Brain pericyte (primary cell): ENCODE measurements at places on chromosomes 3 and 15.

- no peak for DNase-seq
Observed at GRCh38 chr3:10646531-10647335, 141.3 kb upstream of the ATP2B2 start.

- DNase-seq: no peak
Observed at GRCh38 chr15:70096215-70097062, 1.3 kb downstream of the TLE3 start.

DNA sequence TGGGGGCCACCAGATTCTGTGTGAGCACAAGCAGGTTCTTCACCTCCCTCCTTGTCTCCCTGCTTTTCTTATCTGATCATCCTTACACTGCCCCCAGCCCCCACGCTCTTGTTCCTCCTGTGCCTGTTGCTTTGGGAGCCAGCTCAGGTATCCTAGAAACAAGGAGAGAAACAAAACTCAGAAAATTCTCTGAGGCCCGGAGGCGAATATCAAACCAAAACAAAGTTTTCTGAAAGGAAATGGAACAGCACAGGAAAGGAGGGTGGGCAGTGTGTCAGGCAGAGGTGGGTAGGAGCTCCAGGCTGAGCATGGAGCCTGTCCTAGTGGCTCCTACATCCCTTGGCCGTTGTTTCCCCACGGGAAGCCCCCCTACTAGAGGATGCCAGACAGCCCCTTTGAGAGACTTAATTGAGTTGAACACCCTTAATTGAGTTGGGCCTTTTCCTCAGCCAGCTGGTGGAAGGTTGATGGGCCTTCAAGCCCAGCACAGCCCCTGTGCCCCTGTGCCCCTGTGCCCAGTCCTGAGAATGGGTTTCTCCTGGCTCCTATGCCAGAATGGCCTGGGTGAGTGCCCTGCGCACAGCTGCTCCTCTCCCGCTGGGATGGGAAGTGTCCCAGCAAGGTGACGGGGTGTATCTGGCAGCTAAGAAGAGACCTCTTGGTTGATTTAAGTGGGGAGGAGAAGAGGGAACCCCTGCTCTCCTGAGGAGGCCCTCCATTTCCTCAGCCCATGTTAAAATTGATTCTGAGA is 22.8 kb upstream of the JMJD7 start:
- no peak for DNase-seq

DNA sequence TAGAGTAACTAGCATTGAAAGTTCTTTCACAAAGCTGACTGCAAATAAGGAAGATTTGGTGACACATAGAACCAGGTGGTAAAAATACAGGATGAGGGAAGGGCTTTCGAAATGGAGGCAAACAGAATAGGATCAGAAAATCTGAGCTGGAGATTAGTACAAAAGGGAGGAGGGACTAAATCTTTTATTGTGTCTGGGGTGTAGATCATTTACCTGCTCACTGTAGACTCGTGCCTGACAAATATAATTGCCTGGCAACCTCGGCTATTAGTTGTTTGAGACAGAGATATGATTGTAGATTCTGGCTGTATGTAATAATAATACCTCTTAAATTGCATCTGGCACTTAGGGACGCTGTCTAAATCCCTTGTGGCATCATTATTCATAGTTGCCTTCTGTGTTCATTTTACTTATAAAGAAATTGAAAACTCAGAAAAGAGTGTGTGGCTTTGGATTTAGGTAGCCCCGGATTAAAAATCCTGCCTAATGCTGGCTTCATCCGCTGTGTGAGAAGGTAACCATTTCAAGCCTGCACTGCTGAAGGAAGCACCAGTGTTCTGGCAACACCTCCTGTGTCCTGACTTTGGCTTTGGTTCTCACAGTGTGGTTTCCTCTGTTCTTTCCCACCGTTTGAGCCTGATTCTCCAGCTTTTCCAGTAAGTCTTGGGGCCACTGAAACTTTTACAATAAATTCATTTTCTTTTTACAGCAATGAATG is 25.0 kb upstream of the GPR160 start:
- no peak for DNase-seq

- DNase-seq: no peak
Observed at GRCh38 chr3:194957743-194958240, 272.1 kb downstream of the FAM43A start.

DNA sequence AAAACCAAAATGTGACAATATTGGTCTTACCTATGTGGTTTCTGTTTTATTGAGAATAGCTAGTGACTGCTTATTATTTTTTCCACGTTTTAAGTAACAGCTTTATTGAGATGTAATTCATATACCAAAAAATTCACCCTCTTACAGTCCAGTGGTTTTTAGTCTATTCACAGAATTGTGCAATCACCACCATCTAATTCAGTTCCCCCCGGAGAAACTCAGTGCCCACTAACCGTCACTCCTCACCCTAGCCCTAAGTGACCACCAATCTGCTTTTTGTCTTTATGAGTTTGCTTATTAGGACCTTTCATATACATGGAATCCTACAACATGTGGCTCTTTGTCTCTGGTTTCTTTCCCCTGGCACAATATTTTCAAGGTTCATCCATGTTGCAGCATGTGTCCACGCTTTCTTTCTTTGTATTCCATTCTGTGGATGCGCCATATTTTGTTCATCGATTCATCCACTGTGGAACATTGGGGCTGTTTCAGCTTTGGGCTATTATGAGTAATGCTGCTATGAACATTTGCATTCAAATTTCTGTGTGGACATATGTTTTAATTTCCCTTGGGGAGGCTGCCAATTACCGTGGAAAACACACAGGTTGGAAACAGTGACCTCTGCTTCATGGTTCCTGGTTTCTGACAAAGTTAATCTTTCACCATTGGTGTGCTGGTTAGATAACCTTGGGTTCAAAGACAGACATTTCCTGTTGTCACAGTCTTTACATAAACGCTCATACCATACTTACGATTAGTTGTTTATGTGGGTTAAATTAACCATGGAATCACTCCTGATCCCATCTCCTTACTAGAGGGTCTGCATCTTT is 3.2 kb upstream of the BCL2L10 start:
- DNase-seq: no peak

- DNase-seq: no peak
Observed at GRCh38 chr3:133930341-133930933, 34.8 kb upstream of the RAB6B start.

DNA sequence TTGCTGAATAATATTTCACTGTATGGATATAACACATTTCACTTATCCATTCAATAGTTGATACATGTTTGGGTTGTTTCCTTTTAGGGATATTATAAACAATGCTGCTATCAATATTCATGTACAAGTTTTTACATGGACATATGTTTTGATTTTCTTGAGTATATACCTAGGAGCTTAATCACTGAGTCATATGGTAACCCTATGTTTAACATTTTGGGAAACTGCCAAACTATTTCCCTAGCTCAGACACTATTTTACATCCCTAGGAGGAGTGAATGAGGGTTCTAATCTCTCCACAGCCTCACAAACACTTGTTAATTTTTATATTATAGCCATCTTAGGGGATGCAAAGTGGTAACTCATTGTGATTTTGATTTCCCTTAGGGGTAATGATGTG is 66.0 kb downstream of the GPR156 start:
- no peak for DNase-seq

- no peak for DNase-seq
Observed at GRCh38 chr15:72179950-72180581, 17.5 kb downstream of the GRAMD2A start.
